ENCODE measurements at places on chromosomes 2 and 18.

DNA sequence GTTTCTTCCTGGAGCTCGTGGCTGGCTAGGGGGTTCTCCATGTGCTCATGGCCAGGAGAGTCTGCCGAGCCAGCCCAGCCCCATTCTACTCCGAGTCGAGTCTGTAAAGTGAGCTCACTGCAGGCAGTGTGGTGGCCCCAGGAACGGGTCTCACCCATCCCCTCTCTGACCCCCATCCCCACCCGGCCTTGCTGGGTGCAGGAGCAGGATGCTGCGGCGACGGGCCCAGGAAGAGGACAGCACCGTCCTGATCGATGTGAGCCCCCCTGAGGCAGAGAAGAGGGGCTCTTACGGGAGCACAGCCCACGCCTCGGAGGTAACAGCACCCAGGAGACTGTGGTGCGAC, 1.4 kb downstream of the ANO7 start:
- DNase-seq = no peak

DNA sequence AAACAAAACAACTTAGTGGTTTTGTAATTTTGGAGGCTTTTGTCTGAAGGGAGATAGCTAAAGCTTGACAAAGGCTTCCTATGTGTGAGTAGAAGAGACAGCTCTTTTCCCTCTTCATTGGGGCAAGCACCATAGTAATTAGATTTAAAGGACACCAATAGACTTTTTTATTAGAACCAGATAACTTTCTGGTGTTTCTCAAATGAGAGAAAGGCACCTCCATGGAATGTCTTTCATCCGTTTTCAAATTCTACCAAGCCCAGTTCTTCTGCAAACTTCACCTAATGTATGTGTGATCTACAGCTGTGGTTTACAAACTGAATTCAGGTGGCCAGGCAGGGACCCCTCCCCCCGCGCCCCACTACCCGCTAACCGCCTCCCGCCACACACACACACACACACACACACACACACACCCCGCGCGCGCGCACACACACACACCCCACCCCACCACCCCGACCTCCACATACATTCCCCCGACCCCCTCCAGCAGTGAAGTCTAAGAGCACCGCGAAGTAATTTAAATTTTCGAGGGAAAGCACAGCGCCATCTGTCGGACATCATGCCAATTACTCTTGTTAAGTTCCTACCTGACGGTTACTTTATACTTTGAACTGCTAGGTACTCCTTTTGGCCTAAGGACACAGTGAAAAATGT, 31.6 kb upstream of the PPP1R1C start:
- peak; percentile 85 for DNase-seq

- DNase-seq = no peak
These were observed 101.0 kb downstream of the FAM210A start for GRCh38 chr18:13625355-13625754.

DNA sequence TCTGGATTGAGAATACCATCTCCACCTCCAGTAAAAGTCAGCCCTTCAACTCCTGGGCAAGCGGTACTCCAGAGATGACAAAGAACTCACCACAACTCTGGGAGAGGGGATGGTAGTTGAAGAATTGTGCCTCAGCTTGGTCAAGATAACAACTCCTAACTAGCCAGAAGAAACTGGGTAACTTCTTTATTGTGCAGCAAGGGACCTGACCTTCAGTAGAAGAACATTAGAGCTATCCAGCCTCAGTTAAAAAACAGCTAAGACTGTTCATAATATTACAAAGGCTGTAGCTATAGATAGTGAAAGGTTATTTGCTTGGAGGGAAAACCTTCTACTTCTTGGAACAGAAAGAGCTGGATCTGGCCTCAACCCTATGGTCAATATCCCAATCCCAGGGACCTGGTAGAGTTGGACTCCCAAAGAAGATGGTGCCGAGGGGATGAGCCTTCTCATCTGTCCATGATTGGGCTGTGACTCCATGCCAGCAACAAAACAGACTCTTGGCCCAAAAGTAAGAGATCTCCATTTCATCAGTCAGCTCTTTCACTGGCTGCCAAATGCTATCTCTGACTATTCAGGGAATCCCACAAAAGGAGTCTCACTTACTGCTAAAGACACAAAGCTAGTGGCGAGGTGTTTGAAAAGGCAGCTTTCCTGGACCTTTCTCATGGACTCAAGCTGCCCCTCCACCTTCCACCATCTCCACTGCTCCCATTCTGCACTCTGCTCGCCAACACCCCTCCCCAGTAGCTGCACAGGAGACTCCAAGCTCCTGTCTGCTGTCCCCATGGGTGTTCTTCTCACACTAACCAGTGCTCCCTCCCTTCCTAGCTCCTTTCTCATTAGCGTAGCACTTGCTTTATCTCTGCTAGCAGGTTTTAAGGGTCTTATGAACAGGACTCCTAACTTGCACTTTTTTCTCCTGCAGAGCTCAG, 145.8 kb downstream of the CAPN13 start:
- DNase-seq = no peak

DNA sequence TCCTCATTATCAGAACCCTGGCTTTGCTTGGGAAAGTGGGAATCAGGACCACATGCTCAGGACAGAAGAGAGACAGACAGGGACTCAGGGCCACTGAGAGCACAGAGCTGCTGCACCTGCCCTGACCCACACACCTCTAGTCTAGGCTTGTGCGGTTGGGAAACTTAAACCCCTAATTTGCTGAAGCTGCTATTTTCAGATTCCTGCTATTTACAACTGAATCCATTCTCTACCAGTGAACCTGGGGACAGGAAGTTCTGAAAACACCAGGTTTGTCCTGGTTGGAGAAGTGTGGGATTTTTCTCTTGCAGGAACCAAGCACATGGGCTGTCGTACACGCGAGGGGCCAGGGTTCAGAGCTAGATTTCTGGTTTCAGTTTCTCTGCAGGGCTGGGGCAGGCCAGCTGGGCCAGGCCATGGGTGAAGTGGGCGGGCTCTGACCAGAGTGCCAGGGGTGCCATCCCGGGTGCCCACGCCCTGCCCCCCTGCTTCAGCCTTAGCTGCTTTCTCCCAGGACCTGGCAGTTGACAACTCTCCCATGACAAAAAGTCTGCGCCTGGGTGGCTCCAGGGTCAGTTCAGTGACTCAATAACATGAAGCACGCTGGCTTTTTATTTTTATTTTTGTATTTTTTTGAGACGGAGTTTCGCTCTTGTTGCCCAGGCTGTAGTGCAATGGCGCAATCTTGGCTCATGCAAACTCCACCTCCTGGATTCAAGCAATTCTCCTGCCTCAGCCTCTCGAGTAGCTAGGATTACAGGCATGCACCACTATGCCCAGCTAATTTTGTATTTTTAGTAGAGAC, 51.3 kb upstream of the SLC1A4 start:
- no peak for DNase-seq

GRCh38 chr2:10873790-10874437, 37.8 kb upstream of the KCNF1 start:
- DNase-seq = no peak

DNA sequence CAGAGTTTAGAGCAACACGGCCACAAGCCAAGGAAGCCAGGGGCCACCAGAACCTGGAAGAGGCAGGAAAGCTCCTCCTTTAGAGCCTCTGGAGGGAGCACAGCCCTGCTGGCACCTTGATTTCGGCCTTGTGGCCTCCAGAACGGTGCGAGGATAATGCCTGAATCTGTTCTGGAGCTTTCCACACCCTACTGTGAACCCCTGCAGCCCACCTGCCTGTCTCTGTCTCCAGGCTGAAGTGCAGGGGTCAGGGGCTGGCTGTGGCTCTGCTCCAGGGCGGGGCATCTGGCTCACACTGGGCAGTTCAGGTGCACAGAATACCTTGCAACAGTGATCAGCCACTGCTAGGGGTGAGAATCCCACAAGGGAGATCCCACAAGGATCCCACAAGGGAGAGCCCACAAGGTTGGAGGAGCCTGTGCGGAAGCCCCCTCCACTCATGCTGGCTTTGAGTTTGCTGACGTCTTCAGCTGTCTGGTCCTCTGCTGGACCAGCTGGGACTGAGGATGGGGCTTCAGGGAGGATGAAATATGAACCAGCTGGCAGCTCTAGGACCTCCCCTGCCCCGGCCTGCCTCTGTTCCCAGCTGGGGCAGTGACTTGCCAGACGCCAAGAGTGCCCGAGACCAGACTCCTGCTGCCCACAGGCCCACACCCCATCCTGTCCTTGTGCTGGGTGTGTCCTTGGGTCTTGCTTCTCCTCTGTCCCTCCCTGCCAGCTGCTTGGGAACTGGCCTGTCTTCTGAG, 56.4 kb upstream of the OTOS start:
- no peak for DNase-seq

GRCh38 chr2:159539701-159540100, 76.6 kb downstream of the BAZ2B start:
- DNase-seq = no peak

DNA sequence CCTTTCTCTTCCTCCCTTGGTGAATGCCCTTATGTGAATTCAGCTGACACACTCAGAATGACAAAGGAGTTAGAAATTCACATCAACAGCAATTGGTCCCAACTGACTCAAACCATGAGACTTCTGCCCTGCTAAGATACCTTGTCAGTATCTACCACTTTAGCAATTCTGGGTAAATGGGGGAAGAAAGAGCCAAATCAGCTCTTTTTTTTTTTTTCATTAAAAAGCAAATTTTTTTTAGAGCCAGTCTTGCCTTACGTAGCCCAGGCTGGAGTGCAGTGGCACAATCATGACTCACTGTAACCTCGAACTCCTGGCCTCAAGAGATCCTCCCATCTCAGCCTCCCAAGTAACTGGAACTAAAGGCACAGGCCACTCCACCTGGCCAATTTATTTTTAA, 1.7 kb upstream of the PPP4R1 start:
- DNase-seq = no peak

DNA sequence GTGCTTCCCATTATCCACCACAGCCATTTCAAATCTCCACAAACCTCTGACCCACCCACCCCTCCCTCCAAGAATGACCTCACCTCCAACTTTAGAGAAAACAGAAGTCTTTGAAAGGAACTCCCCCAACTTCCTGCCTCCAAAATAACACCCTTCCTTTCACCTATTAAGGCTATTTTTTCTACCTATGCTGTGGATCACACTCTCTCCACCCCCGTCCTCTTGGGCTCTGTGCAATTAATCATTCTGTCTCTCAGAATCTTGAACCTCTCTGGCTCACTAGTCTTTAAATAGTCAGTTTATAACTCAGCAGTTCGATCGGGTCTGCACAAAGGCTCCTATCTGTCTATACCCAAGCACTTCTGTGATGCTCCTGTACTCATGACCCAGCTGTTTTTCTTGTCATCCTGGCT, 37.3 kb upstream of the XPO1 start:
- no peak for DNase-seq

DNA sequence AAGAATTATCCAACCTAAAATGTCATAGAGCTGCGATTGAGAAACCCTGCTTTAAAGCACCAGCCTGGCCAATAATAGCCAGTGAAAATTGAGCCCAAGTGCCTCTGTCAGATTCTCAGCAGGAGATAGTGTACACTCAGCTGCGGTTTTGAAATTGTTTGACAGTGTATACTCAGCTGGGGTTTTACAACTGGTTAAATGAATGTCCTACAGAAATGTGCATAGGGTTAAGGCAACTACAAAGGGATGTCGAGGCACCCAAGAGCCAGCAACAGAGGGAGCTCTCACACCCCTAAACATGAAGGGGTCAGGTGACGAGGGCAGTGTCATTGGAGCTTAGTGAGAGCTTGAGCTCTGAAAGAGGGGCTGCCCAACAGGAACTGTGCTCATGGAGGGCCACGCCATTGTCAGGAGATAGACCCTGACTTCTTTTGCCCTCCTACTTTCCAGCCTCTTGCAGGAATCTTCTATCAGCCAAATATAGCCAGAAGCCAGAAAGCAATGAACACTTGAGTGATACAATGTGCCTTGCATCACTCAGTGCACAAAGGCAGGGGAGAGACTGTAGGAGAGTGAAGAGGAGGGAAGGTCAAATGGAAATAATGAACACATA, 15.1 kb downstream of the ACTG2 start:
- DNase-seq = no peak

All from nephron progenitor cell (in vitro differentiated cells).